ENCODE measurements at places on chromosomes 11 and 22.
A peak's percentile ranks its signal among the peaks of the same experiment; 100 is the strongest.

GRCh38 chr11:102384419-102385079 is 37.5 kb downstream of the BIRC2 start:
- DNase-seq, result no peak

DNA sequence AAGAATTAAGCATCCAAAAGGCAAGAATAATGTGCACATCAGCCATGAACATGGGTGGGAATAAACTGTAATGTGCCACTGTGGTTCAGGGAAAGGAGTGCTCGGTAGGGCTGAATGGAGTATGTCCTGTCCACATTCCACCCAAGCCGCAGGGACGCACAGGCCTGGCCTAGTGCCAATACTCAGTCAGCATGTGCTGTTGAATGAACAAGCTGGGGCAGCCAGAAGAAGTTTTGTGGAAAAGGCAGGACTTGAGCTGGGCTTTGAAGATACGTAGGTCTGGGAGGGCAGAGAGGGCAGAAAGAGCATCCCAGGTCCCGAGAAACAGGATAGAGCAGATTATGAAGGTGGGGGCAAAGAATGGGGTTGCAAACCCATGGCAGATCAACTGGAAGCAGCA is 60.0 kb upstream of the PLET1 start:
- peak; percentile 56 for DNase-seq

GRCh38 chr11:66473608-66474515 is 6.4 kb upstream of the DPP3 start:
- DNase-seq, result no peak

DNA sequence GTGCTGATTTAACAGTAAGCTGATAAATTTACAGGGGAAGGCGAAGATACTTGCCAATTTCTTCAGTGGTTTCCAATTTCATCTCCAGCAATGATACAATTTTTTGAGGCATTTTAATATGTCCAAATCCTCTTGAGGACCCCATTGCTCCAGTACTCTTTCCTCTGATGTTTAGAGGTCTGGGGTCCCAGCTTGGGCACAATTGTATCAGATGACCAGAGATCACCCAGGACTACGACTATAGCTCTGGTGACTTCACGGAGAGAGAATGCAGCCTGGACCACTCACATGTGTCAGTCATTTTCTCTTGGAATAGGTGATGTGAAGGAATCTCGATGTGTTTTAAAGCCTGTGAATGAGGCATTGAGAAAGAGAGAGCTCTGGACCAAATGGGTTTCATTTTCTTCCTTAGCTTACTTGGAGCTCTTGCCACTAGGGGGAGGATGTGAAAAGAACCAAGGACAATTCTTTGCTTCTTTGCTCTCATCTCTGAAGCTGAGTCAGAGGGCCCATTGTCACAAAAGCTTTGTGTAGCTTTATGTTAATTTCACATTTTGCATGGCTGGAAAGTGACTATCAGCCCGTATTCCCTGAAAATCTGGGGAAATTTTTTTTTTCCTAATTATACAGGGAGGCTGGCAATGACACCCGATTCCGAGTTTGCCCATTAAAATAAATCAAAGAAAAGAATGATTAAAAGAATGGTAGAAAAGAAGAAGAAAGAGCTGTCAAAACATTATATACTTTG is 6.7 kb upstream of the CCDC90B start:
- DNase-seq, result peak; percentile 74

- no peak for DNase-seq
These were observed 445.6 kb downstream of the TBC1D22A start for GRCh38 chr22:47207846-47208554.

GRCh38 chr22:23856721-23857605 is 712 bp upstream of the SLC2A11 start:
- DNase-seq, result peak; percentile 64

DNA sequence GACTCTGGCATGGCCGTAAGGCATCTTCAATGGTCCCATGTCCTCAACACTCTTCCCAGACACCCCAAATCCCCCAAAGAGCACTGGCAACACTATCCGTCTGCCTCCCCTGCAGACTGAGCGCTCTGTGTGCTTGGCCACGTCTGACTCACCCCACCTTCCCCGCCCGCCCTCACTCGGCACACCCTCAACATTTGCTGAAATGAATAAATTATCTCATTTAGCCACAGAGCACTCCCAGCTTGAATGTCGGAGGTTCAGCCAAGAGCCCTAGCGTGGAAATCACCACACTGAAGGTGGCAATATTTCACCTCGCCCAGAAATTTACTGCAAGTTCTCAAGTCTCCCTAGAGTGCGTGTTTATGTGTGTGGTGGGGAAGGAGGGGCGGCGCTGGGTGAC is 46.6 kb upstream of the TCF20 start:
- no peak for DNase-seq

GRCh38 chr11:86728562-86728961 is 56.1 kb upstream of the ME3 start:
- DNase-seq, result no peak

Measured in foreskin melanocyte (primary cell).